Kidney epithelial cell (primary cell): ENCODE measurements at places on chromosomes 1 and 21. TPM values are rescaled to one million over a fixed set of nuclear protein-coding genes. Genes with fewer than 3 reads are reported as not detected.

- DNase-seq, result no peak
These were observed 56.4 kb upstream of the NRIP1 start for GRCh38 chr21:15121097-15121654.

- DNase-seq, result no peak
These were observed 13.2 kb downstream of the PSMD4 start for GRCh38 chr1:151267760-151268159.

DNA sequence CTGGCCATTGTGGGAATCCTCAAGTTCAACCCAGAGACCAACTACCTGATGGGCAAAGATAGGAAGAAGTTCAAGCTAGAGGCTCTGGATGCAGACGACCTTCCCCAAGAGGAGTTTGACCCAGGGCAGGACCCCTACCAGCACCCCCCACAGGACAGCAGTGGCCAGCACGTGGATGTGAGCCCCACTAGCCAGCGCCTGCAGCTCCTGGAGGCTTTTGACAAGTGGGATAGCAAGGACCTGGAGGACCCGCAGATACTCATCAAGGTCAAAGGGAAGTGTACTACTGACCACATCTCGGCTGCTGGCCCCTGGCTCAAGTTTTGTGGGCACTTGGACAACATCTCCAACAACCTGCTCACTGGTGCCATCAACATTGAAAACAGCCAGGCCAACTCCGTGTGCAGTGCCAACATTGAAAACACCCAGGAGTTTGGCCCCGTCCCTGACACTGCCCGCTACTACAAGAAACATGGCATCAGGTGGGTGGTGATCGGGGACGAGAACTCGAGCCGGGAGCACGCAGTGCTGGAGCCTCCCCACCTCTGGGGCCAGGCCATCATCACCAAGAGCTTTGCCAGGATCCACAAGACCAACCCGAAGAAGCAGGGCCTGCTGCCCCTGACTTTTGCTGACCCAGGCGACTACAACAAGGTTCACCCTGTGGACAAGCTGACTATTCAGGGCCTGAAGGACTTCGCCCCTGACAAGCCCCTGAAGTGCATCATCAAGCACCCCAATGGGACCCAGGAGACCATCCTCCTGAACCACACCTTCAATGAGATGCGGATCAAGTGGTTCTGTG, 30.6 kb upstream of the GPR137B start:
- DNase-seq, result no peak

- no peak for DNase-seq
These were observed 11.0 kb downstream of the CD2 start for GRCh38 chr1:116764906-116765862.

- no peak for DNase-seq
These were observed 20.2 kb upstream of the GPR137B start for GRCh38 chr1:236122176-236122575.

DNA sequence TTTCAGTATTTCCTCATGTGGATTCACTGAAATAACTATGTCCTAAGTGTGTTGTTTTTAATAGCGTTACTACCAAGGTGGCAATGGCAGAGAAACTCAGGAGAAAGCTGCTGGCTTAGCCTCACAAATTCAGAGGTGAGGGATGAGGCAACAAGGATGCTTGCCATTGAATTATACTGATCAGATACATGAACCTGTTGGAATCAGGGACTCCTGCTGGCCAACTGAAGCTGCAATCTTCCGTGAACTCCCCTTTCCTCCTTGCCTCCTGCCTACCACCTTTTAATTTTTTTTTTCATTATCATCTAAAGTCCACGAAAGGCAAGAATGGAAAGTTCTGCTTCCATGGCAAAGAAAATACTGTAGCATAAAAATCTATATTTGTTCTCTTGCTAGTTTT, 254.7 kb downstream of the NFIA start:
- no peak for DNase-seq

The C1orf87 gene
- not detected in 2 replicates for total RNA-seq

DNA sequence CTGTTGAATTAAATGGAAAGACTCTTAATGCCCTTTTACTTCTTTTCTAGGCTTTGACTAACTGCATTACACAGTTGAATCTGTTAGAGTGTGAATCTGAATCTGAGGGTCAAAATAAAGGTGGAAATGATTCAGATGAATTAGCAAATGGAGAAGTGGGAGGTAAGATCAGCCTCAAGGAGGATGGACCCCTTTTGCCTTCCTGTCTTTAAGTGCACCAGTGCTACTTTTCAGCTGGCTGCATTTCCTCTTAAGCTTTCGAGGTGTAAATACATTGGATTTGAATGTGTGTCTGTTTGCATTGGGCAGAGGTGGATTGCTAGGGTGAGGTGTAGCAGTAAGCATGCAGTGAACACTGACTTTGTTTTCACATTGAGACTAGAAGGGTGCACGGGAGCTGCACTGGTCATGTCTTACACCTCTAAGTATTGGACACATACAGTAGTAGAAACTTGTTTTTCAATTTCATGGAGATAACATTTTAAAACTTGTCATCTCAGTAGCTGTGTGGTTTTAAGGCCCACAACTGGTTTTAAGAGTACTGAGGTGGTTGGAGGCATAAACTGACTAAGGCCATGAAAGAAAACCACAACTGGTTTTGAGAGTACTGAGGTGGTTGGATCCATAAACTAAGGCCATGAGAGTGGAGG, 35.4 kb downstream of the MIA3 start:
- no peak for DNase-seq

- no peak for DNase-seq
These were observed 57.5 kb upstream of the ABCG1 start for GRCh38 chr21:42161401-42161955.

The DIO1 gene
- total RNA-seq, result not detected in 2 replicates

DNA sequence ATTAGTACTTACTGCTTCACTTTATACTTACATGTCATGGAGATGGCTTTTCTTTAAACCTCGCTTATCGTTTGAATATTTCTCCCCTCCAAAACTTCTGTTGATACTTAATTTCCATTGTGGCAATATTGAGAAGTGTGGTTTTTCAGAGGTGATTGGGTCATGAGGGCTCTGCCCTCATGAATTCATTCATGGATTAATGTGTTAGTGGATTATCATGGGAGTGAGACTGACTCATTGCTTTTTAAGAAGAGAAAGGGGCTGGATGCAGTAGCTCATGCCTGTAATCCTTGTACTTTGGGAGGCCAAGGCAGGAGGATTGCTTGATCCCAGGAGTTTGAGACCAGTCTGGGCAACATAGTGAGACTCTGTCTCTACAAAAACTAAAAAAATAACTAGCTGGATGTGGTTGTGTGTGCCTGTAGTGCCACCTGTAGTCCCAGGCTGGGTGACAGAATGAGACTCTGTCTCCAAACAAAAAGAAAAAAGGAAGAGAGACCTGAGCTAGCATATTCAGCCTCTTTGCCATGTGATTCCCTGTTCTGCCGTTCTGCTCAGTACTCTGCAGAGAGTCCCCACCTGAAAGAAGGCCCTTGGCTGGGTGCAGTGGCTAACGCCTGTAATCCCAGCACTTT, 30.2 kb downstream of the RABGAP1L start:
- DNase-seq, result no peak
